ENCODE measurements at places on chromosomes 16 and 17.
A peak's percentile ranks its signal among the peaks of the same experiment; 100 is the strongest.

GRCh38 chr17:74419928-74420411 lies 11.9 kb upstream of the GPRC5C start:
- DNase-seq, result no peak

- DNase-seq, result no peak
Observed at GRCh38 chr16:5064915-5065314, 841 bp downstream of the C16orf89 start.

DNA sequence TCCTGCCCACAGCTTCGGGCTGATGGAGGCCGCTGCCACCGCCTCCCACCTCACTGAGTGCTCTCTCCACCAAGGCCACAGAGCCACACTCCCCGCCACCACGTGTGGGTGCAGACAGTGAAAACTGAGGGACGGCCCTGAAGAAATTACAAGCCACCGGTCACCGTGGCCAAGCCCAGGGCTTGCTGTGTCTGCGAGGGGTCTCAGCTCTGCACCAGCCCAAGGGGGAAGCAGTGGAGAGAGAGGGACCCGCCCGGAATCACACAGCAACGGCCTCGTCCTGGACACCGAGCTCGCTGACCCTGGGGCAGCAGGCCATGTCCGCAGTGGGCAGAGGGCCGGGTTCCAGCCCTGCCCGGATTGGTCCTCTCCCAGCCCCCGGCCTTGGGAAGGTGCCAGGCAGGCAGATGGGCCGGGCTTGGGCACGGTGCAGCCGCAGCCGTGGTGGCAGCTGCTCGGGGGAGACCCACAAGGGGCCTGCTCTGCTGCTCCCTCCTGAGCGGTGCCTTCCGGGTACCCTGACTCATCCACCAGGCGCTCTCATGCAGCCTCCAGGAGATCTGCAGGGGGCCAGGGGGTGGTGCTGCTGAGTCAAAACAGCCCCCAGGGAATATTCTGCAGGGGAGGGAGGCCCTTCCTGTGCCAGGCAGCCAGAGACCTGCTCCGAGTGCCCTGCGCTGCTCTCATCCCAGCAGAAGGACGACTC lies 52.0 kb downstream of the CBFA2T3 start:
- DNase-seq, result peak; percentile 84

DNA sequence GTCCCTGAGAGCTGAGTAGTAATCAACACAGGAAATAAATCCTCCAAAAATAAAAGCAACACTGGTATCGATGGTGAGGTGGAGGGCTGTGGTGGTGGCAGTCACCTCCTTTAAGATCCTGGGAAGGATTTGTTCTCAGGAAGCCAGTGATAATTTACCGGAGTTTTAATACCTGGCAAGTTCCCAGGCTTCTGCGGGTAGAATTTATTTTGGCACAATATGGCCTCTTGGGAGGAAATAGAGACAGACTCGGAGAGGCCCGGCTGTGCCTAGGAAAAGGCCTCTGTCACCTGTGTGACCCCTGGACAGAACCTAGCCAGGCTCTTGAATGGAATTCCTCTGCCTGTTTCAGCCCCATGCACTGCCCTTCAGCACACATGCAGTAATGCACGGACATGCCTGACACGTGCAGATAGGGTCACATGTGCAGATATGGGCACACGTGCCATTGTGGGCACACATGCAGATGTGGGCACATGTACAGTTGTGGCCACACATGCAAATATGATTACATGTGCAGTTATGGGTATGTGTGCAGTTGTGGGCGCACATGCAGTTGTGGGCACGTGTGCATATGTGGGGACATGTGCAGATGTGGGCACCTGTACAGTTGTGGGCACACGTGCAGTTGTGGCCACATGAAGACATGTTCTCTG lies 33.5 kb downstream of the MGAT5B start:
- DNase-seq, result no peak

DNA sequence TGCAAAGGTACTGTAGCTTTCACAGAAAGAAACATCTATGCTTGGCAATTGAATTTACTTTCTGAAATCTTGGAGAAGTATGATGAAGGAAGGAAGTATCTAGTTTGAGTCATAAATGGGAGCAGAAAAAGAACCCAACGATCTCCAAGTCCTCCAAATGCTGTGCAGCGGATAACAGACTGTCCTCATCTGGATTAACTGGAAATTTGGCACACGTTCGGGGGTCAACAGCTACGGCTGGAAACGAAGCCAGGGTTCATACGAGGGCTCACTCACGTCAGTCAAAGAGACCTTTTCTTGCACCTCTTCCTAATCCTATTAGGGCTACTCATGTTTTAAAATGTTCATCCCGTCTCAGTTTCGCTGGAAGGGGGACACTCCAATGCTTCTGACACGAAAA lies 152.0 kb downstream of the ZFHX3 start:
- no peak for DNase-seq

GRCh38 chr17:900336-900934 lies 79.1 kb downstream of the NXN start:
- no peak for DNase-seq

GRCh38 chr16:85010446-85010930 lies 847 bp downstream of the ZDHHC7 start:
- no peak for DNase-seq
